ENCODE measurements at places on chromosomes 5 and 9.

GRCh38 chr5:92800365-92800764 is 780.7 kb downstream of the NR2F1-AS1 start:
- DNase-seq: peak; percentile 36

DNA sequence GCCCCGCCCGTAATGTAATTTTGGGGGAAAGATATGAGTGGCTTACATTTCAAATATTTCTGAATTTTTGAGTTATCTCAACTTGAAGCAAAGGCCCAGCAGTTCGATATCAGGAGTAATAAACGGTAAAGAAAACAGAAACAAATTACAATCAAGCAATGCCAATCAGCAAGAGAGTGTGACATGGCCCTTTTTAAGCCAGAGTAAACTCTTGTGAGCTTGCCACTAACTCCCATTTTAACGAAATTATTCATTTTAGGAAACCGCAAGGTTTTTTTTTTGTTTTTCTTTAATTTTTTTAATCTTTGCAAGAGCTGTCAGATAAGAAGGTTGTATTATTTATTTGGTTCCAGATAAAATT is 17.6 kb upstream of the CDK7 start:
- no peak for DNase-seq

GRCh38 chr9:130245474-130245873 is 20.1 kb upstream of the HMCN2 start:
- DNase-seq: no peak

DNA sequence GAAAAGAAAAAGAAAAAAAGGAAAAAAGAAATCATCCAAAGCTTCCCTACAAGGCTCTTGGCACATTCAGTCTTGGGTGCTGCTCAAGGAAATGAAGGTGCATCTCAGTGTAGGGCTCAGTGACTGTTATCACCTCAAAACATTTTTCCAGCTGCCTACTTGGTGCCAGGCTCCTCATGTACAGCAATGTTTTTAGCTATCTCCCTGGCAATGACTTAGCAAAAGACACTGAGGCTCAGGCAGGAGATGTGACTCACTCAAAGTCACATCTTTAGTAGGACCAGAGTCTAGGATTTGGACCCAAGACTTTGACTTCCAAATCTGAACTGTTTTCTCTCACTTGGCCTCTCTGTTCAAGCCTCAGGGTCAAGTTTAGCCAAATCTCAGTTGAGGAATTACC is 264.2 kb downstream of the CRB2 start:
- no peak for DNase-seq

- no peak for DNase-seq
Measured at GRCh38 chr5:169294621-169295020, 6.3 kb downstream of the SLIT3 start.

GRCh38 chr5:178210073-178210535 is 5.8 kb downstream of the HNRNPAB start:
- DNase-seq: no peak

- no peak for DNase-seq
Measured at GRCh38 chr5:78975035-78975434, 10.1 kb downstream of the ARSB start.

Measured in NCI-H2029 (cell line).